NCI-H2107 (cell line): ENCODE measurements at places on chromosomes 13 and 19.

DNA sequence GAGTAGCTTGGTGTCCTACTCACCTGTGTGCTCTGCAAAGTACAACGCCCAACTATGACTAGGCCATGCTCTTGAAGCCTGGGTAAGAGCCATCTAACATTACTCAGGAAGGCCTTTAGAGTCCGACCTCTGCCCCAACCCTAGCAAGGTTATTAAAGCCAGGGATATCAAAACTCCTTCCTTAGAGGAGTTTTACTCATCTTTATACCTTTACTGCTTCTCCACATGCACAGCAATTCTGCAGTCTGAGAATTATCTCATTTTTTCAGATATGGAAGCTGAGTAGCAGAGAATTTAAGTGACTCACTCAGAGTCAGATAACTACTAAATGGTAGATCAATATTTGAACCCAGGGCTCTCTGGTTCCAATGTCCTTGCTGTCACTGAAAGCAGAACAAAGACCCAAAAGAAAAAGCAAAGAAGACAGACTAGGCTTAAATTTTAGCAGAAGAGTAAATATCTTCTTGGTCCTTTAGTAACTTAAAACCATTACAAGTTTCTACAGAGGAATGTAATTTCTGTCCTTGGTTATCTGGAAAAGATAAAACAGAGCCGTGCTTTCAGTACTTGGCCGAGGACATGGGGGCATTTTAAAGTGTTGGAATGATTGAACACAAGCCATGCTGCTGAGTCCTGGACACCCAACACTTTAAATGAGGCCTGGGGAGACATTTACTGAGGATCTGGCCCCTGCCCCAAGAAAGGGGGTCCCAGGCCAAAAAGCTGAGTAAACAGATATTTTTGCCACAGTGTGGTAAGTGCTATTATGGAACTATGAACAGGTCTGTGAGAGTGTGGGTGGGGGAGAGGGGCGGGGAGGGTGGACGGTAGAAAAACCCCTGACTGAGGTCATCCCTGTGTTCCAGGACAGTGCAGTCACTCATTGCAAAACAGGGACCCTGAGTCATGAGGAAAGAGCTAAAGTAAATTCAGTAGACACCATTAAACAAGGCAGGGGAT lies 18.4 kb upstream of the KPNA3 start:
- DNase-seq, result no peak

DNA sequence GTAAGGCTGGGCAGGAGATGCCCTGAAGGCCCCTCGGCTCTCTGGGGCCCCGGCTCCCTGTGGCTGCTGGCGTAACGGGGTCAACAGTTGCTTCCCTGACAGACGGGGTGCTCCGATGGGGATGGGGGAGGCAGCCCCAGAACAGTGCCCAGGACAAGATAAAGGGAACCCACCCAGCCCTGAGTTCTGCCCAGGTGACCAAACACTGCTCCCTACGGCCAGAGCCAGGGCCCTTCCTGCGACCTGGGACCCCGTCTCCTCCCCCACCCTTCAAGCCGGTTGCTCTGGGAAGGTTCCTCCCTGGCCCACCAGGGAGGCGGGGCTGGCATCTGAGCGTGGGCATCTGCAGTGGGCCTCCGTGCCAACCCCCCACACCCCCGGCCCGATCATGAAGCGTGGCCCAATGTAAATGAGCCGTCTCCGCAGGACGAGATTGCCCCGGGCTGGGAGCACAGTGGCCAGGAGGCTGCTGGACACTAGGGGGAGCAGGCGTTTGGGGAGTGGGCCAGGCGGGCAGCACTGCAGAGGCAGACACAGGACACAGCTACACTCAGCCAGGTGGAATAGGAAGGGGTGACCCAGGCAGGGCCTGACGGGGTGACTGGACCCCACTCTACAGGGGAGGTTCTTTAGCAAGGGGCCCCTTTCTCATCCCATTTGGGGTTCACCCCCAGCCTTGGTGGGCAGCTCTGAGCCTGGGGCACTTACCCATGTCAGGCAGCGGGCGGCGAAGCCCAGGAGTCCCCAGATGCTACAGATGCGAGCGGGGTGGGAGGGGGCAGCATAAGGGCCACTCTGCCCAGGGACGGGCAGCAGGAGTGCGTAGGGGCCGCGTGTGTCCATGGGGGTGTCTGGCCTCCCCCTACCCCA lies 1.2 kb upstream of the NKPD1 start:
- no peak for DNase-seq

DNA sequence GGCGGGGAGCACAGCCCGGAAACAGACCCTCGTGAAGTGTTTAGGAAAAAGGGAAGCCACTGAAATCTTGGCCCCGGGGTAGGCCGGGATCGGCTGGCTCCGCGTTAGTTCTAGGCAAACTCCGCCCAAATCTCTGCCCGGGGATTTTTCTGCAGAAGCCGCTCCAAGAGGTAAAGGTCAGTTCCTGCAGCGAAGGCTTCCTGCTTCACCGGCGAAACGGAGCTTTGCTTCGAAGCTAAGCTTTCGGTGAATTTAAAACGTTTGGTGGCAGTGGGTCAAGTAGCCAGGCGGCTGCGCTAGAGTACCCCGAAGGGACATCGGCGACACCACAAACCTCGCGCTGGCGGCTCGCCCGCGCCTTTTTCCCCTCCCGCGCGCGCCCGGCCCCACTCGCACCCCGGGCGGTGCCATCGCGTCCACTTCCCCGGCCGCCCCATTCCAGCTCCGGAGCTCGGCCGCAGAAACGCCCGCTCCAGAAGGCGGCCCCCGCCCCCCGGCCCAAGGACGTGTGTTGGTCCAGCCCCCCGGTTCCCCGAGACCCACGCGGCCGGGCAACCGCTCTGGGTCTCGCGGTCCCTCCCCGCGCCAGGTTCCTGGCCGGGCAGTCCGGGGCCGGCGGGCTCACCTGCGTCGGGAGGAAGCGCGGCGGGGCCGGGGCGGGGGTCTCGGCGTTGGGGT lies 441 bp downstream of the GJB2 start:
- DNase-seq, result no peak

GRCh38 chr19:6481541-6482342 lies at the start of gene DENND1C:
Gene DENND1C (minus strand): TSS chr19:6481787. CDS start chr19:6481695, 92 bp downstream.
- no peak for DNase-seq

DNA sequence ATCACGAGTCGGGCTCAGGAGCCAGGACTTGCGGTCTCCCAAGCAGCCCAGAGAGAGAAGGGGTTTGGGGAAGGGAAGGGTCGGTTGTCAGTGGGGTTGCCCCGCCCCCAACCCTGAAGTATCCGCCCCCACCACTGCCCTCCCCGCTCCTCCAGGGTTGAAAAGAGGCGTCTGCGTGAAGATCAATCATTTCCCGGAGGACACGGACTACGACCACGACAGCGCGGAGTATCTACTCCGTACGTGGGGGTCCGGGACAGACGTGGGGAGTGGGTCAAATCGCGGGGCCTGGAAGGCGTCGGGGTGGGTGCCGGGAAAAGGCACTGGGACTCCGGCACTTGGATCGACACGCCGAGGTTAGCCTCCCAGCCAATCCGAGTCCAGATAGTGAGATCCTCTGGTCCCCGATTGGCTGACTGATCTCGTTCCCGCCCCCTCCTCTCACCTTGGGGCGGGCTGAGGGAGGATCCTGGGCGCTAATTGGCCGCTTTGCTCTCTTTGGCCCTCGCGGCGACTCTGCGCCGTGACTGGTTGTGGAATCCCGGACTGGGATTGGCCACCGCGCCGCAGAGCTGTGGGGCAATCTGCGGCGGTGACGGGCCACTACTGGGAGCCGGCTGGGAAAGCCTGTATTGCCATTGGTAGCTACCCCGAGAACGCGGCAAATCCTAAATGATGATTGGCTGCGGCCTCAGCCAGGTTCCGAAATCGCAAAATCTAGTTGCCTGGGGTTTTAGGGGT lies 13.3 kb upstream of the CACNG6 start:
- no peak for DNase-seq

- DNase-seq, result no peak
These were observed 5.2 kb upstream of the C3 start for GRCh38 chr19:6725513-6726231.
